ENCODE measurements at places on chromosomes 3 and 15.

DNA sequence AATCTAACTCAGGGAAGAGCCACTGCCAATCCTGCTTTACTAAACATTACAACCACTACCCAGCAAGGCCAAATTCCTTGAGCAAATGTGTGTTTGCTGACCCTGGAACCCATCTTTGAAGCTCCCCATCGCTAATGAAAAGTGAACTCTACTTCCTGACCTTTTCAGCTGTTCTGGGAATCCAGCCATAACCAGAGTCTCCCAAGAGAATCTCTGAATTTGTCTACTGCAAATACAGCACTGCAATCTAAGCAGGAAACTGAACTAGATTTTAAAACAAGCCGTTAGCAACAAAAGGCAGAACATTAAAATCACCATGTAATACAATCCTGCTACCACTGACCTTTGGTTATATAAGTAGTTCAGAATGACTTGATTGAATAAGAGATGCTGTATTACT lies 309.2 kb downstream of the MAGI1 start:
- no peak for DNase-seq

DNA sequence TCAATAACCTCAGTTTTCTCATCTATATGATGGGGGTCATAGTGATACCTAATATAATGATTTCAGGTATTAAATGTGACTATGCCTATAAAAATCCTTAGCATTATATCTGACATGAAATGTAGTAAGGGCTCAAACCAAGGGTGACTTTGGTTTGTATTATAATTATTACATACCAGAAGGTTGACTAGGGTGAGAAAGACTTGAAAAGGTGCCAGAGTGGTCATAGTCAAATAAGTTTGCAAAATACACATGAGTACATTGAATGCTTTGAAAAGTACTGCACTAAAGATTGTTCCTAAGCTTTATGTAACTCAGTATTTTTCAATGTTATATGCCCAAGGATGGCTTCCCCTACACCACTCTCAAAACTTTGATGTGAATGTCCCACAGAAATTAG lies 297.2 kb downstream of the ARPP21 start:
- DNase-seq, result peak; percentile 25

GRCh38 chr15:98794748-98795147 lies 146.4 kb downstream of the IGF1R start:
- no peak for DNase-seq

DNA sequence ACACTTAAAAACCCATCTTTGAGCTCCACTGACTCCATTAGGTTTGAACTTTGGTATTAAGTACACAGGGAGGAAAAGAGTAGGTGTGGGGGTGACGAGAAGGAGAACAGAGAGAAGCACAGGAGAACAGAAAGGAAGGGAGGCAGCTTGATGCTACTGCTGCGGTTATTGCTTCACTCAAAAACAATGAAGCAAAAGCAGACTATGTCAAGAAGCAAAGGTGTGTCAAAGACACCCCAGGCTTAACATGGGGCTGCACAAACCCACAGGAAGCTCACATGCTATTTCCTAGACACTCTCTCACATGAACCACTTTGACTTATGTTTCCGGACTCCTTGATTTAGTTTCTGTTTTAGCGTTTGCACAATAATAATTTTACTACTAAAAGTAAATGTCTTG lies 961.0 kb upstream of the CFAP20DC start:
- no peak for DNase-seq

DNA sequence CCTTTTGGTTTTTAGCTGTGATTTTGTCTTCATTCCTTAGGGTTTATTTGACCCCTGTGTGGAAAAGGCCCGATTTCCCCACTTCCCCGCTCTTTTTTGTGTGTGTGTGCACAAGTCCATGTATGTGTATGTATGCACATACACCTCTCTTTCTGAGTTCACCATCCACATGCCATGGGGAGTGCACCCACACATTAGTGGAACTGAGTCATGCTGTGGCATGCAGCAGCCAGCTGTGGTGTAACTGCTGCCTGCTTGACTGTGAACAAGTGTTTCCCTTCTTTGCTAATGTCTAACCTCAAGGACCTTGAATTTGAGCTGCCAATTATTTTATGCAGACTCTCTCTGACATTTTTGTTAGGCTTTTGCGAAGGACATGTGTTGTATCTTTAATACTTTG lies 434.9 kb upstream of the TPM1 start:
- DNase-seq, result peak; percentile 57

- peak; percentile 11 for DNase-seq
These were observed 399.9 kb downstream of the LRTM1 start for GRCh38 chr3:54527953-54528352.

DNA sequence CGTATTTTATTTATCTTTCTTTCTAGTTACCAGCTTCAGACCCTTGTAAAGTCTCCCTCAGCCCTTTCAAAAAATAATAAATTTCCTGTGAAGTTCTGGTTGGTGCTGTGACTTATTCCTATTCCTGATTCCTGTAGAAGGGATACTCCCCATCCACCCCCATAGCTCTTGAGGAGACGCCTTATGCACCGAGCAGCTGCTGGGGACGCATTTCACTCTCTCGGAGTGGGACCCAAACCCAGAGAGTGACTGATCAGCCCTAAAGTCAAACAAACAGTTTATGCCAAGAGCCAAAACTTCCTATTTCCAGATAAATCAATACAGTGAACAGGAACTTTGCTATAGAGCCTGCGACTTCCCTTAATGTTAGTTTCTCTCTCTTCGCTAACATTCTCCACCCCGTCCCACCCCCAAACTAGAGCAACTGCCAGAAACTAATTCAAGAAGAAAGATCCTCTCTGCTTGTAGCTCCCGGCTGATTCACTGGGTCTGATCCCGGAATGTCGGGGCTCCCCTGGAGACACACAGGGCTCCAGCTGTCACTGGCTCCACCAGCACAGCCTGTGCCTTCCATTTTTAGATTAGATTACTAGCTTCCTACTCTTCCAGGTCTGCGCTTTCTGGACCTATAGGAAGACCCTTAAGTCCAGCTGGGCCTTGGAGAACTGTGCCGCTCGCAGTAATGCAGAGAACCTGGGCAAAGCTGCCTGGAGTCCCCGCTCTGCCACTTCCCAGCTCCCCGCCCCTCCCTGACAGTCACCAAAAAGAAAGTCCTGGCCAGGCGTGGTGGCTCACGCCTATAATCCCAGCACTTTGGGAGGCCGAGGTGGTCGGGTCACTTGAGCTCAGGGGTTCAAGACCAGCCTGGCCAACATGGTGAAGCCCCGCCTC lies 45.2 kb downstream of the KLHL25 start:
- no peak for DNase-seq

- no peak for DNase-seq
These were observed 498 bp upstream of the SEMA4B start for GRCh38 chr15:90200534-90201129.

GRCh38 chr3:12495749-12496452 lies 11.6 kb downstream of the TSEN2 start:
- no peak for DNase-seq

GRCh38 chr3:178749471-178749870 lies 213.2 kb downstream of the KCNMB2 start:
- no peak for DNase-seq

DNA sequence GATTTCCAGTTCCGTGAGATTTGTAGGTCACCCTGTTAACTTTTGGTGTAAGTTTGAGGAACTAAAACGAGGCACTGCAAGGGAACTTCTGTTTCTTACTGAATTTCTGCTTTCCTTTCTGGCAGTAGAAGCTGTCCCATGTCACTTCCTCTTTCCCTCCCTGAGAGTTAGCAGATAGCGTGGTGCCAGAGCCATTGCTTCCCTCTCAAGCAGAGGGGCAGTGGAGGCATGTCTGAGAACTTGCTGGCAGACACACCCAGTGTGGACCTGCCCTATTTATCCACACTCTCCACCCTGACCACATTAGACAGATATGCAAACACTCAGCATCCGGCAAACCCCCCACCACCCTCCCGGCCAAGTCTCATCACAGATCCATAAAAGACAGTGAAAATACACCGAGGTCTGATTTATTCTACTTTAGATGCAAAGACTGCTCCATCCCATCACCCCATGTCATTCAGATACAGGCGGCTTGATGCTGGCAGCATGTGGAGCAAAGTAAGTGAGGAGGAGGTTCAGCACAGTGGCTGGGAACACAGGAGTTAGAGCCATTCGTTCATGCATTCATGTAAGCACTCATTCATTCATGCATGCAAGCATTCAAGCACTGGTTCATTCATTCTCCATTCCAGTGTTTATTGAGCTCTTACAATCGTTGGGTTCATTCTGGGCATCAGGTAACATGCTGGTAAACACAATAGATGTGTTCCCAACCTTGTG lies 324.7 kb downstream of the SHQ1 start:
- no peak for DNase-seq

DNA sequence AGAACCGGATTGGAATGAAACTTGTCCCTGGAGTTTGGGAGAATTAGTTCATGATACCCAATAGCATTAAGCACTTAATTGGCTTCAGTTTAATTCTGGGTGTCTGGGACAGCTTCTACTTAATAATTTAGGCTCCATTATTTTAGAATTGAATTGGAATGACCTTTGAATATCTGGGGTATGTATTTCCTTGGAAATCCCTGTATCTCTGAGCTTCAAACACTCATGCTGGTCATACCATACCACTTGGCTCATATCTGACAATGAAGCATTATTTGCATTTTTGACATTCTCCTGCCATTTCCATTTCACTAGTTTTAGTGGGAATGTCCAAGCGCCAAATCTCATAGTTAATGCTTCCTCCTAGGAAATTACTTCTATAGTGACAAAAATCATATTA lies 393.1 kb downstream of the DIPK2A start:
- no peak for DNase-seq

DNA sequence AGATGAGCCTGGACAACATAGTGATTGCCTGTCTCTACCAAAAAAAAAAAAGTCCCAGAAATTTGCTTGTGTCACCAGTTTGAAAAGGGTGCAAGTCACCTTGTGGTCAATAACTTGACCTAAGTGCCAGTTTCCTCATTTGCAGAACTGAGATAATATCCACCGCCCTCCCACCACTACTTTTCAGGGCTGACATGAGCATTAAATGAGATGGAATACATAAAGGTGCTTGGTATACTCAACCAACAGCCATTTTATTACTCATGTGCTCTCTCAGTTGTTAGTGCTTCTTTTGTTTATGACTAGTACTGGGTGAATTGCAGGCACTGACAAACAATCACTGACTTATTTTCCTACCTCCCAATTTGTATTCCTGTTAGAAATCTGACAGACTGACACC lies 340.5 kb upstream of the SATB1 start:
- no peak for DNase-seq

DNA sequence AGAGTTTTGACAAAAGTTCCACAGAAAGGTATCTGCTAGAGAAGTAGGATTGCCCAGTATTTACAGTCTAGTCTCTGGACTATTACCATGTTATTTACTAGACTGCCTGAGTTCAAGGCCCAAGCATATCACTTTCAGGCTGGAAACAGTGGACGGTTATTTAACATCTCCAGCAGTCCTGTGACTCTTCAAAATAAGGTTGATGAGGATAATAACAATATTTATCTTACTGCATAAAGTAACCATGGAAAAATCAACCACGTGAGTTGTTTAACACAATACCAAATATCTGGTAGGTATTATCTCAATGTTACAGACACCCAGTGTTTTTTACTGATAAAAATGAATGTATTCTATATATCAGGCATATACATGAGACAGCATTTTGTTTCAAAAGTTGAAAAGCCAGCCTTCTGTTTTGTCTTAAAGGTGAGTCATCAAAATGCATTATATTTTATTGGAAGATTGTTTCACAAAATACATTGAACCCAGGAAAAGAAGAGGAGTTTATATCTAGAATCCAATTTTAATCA lies 535.8 kb downstream of the TBL1XR1 start:
- no peak for DNase-seq

GRCh38 chr3:99633887-99634558 lies 4.4 kb upstream of the COL8A1 start:
- peak; percentile 67 for DNase-seq

GRCh38 chr15:36106640-36107335 lies 472.6 kb upstream of the CDIN1 start:
- no peak for DNase-seq

DNA sequence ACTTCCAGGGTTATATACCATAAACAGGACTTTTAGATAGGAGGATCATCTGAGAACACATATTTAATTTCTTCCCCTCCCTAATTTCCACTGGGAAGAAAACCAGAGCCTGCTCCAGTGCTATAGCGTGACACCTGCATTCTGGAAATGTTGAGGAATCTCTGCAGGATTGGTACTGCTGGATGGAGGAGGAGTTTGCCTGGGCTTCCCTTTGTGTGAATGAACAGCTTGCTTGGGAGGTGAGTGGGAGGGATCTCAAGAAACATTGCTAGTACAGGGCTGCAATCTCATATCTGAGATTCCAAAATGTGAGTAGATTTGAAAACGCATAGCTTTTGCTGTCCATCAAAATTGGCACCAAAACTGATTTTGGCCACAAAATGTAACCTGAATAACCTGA lies 295.9 kb upstream of the RGMA start:
- DNase-seq, result no peak

- no peak for DNase-seq
These were observed 133.3 kb upstream of the SLC24A5 start for GRCh38 chr15:47987461-47987860.

- DNase-seq, result peak; percentile 48
These were observed 144.4 kb downstream of the MYLK start for GRCh38 chr3:123739754-123740153.

GRCh38 chr3:126267169-126267975 lies 87.0 kb upstream of the ALDH1L1 start:
- DNase-seq, result peak; percentile 81

DNA sequence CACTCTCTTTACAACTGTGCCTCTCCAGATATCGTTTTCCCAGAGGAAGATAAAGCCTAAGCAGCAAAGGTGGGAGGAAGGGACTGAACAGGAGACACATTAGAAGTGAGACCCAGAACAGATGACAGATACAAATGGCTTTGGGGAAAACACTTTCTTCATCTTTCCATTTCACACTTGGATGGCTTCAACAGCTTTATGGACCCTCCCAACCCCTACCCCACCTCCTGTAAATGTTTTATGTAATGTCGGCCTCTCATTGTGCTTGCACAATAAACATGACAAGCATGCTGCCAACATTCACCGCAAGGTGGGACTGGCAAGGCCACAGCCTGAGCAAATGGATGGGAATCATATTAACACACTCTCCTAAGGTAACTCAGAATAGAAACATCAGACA lies 1088.6 kb downstream of the TUSC7 start:
- no peak for DNase-seq

- peak; percentile 85 for DNase-seq
These were observed 89.7 kb downstream of the AQP9 start for GRCh38 chr15:58227706-58228543.

GRCh38 chr3:50436114-50436674 lies 67.2 kb downstream of the CACNA2D2 start:
- peak; percentile 54 for DNase-seq

DNA sequence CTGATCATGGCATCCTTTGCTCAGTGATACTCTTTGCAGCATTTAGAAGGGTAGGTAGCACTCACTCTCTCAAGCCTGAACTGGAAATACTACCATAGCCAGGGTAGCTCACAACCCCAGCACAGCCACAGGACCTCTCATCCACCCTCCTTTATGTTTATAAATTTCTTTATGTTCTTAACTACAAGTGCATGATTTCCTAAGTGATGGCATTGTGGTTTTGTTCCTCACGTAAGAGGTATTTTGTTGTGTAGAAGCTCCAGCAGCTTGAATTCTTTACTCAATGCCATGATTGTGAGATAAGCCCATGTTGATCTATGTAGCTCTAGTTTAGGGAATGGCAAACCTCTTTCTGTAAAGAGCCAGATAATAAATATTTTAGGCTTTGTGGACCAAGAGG lies 7.9 kb upstream of the RTP3 start:
- peak; percentile 20 for DNase-seq

- DNase-seq, result no peak
These were observed 134.4 kb upstream of the DAZL start for GRCh38 chr3:16739541-16740105.

GRCh38 chr15:53739187-53739586 lies 20.3 kb downstream of the WDR72 start:
- no peak for DNase-seq

Data from MCF 10A (cell line).